Activated CD8-positive, alpha-beta memory T cell treated with anti-CD3 and anti-CD28 coated beads, Interleukin-2, amount 50 U/mL, for 4 hours (primary cell): ENCODE measurements at places on chromosomes 5 and 9.

DNA sequence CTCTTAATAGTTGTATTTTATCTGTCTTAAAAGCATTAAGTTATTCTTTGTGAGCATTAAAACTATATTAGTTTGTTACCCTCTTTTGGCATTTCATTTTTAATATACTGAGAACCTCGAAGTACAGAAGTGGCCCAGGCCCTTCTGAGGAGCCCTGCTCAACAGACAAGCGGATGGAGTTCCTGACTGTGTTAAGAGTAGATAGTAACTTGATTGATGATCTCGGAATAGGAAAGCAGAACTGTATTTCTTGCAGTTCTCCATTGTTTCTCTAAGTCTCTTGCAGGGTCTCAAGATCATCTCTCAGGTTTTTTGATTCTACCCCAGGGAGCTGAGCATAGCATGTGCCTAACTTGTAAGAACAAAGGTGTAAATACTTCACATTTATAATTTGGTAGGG is 139.6 kb downstream of the SMARCA2 start:
- DNase-seq = no peak

DNA sequence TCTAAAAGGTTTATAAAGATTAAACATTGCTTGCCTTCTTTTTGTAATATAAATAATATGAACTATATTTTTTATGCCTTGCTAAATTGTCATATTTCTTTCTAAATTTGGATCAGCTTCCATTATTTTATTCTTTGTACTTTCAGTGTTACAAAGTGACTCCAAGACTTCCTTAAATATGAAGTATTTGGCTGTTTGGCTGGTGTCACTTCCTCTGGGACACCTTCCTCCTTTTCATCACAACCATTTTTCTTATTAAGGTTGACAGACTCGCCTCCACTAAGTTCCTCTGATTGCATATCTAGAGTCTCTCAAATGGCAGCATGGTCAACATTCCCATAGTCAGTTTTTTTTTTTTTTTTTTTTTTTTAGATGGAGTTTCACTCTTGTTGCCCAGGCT is 73.8 kb upstream of the SLC1A1 start:
- no peak for DNase-seq

- no peak for DNase-seq
Observed at GRCh38 chr9:88049677-88050307, 75.5 kb upstream of the CDK20 start.

- DNase-seq = no peak
Observed at GRCh38 chr5:125331987-125332598, 585.7 kb upstream of the ZNF608 start.
